Bronchial epithelial cell (primary cell): ENCODE measurements at places on chromosomes 3 and 15.
A peak's percentile ranks its signal among the peaks of the same experiment; 100 is the strongest.

DNA sequence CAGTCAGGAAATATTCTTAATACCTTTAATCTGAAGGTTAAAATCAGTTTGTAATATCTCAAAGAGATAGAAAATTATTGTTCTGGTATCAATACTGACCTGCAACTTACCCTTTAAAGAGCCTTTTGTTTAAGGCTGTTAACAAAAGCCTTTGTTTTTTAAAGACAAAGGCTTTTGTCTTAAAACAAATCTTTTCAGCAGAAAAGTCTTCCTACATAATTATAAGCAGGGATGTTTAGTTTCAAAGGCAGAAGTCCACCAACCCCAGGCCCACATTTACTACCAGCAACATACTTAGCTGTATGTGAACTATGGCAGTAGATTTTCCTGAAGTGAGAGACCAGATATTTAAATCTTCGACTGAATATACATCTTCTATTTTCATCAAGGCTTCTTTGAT is 36.2 kb downstream of the SLC30A4 start:
- no peak for DNase-seq

GRCh38 chr3:187954516-187954872 is 199.5 kb upstream of the LPP start:
- no peak for DNase-seq

DNA sequence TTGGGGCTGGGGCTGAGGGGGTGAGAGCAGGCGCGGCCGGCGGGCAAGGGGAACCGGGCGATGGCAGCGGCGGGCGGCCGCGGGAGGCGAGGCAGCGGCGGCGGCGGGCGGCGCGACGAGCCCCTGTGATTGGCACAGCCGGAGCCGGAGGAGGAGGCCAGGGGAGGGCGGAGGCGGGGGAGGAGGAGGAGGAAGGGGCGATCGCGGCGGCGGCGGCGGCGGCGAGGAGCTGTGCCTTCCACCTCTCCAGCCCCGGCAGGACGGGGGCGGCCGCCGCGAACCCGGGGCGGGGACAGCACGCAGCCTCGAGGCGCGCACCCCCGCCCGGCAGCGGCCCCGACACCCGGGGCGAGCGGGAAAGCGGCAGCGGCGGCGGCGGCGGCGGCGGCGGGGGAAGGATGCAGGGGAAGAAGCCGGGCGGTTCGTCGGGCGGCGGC is at the start of gene SLCO3A1:
Gene SLCO3A1 (plus strand): TSS at position 198 of the 437 bp plus-strand sequence.
- DNase-seq: no peak

DNA sequence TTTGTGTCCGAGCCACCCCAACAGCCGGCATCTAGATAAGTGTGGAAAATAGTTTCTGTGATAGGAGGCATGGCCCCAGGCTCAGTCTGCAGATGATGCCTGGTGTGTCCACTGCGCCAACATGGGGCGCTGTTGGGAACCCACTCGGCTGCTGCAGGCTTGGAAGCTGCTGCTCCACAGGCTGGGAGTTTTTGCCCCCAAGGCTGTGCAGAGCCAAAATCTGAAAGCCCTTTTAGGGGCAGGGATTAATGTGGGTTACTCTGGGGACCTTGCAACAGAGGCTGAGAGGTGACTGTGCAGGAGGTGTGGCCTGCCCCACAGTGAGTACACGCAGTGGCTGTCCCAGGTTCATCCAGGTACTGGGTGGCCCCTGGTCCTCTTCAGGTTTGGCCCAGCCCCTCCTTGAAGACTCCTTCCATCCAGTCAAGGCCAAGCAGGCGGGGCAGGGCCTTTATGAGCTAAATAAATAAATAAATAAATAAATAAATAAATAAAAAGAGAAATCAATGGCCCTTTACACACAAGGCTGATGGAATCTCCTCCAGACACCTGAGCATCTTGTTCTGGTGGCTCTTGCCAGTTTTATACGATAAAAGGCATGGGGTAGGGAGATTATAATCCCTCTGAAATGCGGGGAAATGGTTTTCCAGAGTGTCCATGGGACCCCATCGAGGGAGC is 73.8 kb downstream of the AAGAB start:
- no peak for DNase-seq

GRCh38 chr3:71528816-71529215 is 54.7 kb downstream of the FOXP1 start:
- DNase-seq: no peak

DNA sequence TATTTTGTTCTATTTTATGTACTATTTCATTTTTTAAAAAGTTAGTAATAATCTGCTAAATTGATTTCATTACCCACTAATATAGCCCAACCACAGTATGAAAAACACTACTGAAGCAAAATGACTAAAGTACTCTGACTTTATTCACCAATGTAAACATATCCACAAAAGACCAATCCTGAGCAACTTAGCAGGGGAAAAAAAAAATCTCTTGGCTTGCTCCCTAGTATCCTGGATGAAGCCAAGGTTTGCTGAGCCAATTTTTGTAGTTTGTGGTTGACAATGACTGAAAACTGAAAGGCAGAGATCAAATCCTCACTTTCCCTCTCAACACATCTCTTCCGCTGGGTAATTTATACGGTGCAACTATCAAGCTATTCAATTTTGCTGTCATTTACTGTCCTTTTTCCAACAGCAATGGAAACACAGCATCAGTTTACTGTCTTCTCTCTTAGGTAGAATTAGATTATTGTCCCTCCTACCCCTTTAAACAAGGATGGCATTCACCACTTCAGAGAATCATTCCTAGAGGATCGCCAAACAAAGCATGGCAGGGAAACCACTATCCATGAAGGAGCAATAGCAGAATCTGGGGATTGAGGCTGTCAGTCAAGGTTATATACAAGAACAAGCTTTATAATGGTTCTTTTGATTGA is 149.7 kb downstream of the THRB start:
- no peak for DNase-seq

GRCh38 chr15:56821721-56822425 is 88.6 kb upstream of the ZNF280D start:
- peak; percentile 61 for DNase-seq

GRCh38 chr3:22734207-22734606 is 468.9 kb upstream of the UBE2E2 start:
- no peak for DNase-seq

- no peak for DNase-seq
Observed at GRCh38 chr3:157370867-157371266, 65.8 kb upstream of the PTX3 start.

DNA sequence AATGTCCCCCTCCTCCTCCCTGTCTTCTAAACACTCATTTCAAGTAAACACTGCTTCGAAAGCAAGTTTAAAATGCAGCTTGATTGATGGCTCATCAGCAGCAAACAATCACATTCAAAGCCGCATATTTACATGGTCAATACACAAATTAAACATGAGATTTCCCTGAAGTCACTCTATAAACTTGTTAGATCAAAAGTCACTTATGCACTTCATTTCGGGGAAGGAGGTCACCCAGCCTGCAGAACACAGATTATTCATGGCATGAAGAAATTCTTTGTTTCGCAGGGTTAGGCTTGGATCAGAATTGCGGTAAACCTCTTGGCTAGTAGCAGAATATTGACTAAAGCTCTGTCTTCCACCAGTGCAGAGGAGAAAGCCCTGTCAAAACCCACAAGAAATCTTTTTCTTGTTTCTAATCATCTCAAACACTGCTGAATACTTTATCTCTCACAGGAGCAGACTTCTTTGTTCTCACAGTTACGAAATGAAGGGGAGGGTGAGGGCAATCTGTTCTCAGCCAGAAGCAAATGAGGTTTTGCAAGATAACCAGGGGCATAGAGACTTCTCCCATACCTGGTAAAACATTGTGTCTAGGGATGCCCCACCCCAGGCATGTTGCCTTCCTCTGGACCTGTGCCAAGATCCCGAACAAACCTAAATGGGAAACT is 133.3 kb upstream of the CHL1 start:
- DNase-seq: peak; percentile 4

- no peak for DNase-seq
Observed at GRCh38 chr3:126606001-126606400, 47.3 kb upstream of the C3orf22 start.

DNA sequence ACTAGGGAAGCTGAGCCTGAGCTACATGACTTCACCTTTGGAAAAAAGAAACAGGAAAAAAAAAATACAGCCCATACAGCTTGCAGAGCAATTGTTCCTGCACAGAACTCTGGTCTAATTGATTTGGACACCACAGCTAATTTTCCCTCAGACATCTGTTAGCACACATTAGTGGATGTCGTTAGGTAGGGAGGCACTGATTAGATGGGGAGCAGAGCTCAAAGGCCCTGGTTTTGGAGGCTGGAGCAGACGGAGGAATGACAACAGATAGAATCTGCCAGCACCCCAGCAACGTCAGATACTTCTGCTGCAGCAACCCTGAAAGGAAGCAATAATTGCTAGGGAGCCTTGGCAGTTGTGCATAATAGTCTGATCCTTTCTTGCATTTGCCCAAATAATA is 398.9 kb downstream of the LSAMP start:
- DNase-seq: no peak

DNA sequence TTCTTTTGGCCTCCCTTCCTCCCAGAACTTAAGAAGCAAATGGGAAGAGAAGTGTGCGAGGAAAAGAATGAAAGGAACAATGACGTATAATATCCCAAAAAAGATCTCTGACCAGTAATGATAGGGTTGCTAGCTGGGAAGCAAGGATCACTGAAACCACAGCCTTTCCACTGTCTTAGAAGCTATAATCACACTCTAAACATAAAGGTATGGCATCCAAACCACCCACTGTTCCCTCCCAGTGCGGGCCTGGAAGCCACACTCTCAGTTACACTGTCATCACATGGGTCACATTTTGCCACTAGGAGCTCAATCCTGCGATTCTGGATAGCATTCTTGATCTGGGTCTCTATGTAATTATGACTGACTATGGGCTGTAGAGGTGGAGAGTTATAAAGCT is 131.6 kb upstream of the HACD2 start:
- DNase-seq: no peak

DNA sequence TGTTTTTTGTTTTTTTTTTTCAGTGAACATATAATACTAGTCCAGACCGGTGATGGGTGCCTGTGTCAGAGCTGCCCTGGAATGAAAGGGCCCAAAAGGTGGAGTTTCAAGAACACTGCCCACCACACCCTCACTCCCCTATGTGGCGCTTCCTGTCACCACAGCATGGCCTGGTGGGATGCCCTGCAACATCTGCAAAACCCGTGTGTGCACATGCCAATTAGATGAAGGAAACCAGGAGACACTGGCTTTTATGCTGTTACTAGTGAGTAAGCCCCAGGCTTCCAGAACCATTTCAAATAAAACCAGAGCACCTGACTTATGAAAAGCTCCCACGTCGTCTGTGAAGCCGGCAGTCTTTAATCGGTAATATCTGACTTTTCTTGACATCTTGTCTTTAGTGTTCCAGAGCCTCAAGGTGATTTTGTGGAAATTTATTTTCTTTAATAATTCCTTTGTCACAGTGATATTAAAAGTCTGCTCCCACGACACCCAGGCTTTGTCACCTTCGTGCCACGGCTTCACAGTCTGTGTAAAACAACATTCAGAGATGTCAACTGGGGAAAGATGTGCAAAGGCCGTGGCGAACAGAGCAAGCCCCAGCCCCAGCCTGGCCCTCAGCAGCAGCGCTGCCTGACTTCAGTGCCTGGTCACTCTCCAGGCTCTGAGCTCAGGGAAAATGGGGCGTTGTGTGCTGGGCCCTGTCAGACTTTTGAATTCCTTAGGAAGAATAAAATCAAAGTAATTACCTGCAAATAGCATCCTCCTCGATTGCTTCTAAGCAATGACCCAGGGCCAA is 6.4 kb downstream of the CFAP92 start:
- DNase-seq: no peak

GRCh38 chr15:56244811-56245576 is 1.3 kb upstream of the RFX7 start:
- no peak for DNase-seq

- DNase-seq: no peak
Observed at GRCh38 chr3:116166121-116166520, 279.2 kb downstream of the LSAMP start.

GRCh38 chr3:158110658-158111018 is 749 bp downstream of the RSRC1 start:
- DNase-seq: peak; percentile 20

DNA sequence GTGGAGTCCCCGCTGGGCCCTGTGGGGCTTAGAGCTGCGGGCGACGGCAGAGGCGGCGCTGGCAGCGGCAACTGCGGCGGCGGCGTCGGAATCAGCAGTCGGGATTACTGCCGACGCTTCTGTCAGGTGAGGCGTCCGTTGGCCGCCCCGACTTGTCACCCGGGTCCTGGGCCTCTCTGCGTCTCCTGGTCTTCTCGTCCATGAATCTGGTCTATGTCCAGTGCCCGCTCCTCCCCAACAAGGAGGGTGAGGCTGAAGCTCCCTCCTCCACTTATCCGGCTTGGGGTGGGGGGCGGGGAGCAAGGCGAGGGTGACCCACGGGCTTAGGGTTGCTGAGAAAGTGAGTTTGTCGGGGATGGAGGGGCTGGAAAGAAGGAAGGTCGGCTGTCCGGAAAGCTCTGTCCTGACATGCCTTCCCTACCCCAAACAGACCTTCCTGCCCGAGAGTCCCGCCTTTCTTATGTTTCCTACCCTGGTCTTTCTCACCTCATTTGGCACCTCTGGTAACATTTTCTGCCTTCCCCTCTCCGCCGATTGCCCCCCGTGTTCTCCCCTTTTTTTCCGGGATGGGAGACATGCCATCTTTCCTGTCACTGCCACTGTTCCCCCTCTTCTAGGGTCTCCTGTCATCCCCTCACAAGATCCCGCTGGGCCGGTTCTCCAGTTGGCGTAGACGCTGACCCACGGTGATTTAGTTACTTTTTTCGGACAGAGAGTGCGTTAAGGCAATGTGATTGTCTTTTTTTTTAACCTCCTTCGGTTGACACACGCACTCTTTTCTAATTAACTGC is 520 bp downstream of the ZNF654 start:
- DNase-seq: peak; percentile 27

GRCh38 chr15:83063551-83063950 is 3.5 kb downstream of the BTBD1 start:
- DNase-seq: no peak

- no peak for DNase-seq
Observed at GRCh38 chr15:44719293-44719999, 8.1 kb downstream of the B2M start.

- DNase-seq: no peak
Observed at GRCh38 chr15:97456521-97457202, 503.8 kb upstream of the ARRDC4 start.

DNA sequence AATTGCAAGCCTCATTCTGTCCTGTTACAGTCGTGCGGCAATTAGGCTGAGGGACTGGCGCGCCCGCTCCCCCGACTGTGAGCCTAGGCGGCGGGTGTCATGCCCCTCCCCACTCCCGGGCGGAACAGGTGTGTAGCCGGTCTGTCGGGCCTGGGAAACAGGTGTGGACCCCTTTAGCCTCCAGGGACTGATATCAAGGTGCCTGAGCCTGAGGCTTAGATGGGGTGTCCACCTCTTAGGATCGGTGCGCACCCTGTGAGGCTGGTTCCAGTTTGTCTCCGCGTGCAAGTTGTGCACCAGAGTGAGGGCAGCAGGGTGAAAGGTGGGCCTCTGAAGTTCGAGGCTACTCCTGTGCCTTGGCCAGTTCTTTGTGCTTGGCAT is 686 bp downstream of the VPS8 start:
- no peak for DNase-seq
